ENCODE measurements at places on chromosomes 2 and 18.

DNA sequence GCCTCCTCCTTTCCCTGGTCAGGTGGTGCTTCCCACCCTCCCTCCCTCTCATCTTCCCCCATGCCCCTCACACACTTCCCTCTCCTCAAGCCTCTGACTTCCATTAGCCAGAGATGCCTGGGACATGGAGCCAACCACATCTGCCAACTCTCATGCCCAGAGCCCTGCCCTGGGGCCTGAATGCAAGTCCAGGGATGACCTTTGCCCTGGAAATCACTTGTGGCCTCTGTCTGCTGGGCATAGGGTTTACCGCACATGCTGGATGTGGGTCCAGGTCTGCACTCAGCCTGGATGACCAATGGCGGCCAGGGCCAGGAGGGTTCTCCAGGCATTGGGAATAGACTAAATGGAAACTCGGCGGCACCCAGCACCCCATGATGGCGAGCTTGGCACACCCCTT lies 98.9 kb downstream of the SEPTIN10 start:
- DNase-seq, result no peak

GRCh38 chr2:149661844-149662243 lies 74.3 kb upstream of the MMADHC start:
- no peak for DNase-seq

DNA sequence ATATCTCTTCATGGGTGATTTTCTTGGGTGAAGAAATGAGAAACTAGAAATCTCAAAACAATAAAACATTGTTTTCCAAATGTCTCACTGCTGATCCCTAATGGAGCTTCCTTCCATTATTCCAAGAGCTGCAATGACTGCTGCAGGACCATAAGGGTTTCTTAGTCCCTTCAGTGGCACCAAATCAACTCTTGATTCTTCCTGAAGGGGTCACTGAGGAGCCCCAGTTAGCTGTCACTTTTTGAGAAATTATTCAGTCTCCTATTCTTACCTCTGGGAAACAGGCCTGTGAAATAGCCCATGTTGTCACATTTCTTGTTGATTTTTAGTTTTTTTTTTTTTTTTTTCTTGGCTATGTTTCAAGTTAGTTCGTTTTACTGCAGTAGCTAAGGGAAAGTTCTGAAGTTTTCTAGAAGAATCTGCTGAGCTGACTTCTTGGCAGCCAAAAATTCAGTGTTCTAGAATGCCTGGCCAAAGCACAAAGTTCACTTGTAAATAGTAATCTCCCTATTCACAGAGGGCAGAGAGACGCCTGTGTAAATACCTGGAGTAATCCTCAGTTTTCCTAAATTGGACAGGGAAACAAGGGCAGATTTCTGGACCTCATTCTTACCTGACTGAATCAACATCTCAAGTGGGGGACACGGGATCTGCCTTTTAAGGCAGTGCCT lies 480.0 kb downstream of the RIT2 start:
- DNase-seq, result no peak

DNA sequence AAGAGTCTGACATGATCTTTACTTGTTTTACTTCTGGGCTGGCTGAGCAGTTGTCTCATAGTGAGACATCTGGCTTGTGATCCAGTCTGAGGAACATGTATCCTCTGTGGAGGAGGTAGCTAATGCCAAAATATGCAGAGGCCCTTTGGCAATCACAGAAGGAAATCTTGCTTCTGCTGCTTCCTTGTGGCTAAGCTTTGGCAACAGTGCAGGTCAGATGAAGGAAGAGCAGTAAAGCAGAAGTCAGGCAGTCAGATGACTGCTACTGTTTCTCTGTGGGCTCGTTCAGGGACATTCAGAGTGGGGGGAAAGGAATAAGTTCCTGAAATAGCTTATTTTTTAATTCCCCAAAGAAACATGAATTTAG lies 22.3 kb downstream of the DOK1 start:
- no peak for DNase-seq

- DNase-seq, result no peak
Observed at GRCh38 chr18:24130494-24130893, 8.4 kb upstream of the CABYR start.

- no peak for DNase-seq
Observed at GRCh38 chr2:183597841-183598240, 473.6 kb downstream of the NUP35 start.

GRCh38 chr18:13120983-13121441 lies 97.5 kb upstream of the LDLRAD4 start:
- DNase-seq, result no peak

- DNase-seq, result no peak
Observed at GRCh38 chr2:99183025-99183424, 2.0 kb downstream of the MRPL30 start.

GRCh38 chr2:109677835-109678580 lies 63.8 kb downstream of the SOWAHC start:
- DNase-seq, result no peak

GRCh38 chr2:14902953-14903352 lies 270.4 kb downstream of the LRATD1 start:
- DNase-seq, result no peak

DNA sequence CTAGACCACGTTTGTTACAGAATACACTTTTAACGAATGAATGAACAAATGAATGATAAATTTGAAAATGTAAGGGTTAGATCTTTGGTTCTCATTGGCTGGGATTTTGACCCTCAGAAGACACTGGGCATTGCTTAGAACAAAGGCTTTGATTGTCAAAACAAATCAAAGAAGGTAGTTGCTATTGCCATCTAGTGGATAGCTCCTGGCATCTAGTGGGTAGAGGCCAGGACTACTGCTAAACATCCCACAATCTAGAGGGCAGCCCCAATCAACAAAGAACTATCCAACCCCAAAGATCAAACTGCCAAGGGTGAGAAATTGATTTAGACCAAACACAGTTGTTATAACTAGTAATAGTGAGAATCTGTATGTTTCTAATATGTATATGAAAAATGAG lies 552.3 kb downstream of the KCNJ3 start:
- DNase-seq, result no peak

DNA sequence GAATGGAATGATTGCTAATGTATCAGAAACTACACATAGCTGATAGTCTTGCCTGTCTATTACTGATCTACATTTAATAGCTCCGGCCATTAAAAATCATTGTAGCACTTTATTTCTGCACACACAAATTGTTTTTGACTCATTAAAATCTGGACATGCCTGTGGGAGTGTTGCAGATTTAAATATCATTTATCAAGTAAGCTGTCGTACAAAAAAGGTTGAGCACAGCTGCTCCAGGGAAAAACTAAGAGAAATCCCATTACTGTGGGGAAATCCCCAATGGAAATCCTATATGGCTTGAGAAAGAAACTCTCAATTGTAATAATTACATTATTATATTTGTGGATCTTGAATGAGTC lies 99.6 kb upstream of the CERS6 start:
- no peak for DNase-seq
